Esophagus (tissue), 2 donors: ENCODE measurements at places on chromosomes 6 and 20. TPM values are rescaled to one million over a fixed set of nuclear protein-coding genes. Genes with fewer than 3 reads are reported as not detected.

The DEFB125 gene
- polyA plus RNA-seq, result not detected

The RPP40 gene
- polyA plus RNA-seq, result 15.3 TPM

The TLDC2 gene
- 0.16 TPM for polyA plus RNA-seq

The PREX1 gene
- polyA plus RNA-seq, result 2.5 TPM

The ADGRF5 gene
- 1.7 TPM for polyA plus RNA-seq
